ENCODE measurements at places on chromosomes 11 and 22.

- DNase-seq = no peak
Measured at GRCh38 chr11:83813296-83813695, 527.1 kb upstream of the CCDC90B start.

GRCh38 chr11:57751676-57752253 lies at the start of gene BTBD18:
Gene BTBD18 (minus strand): TSS chr11:57751819. CDS start chr11:57751188, 631 bp downstream.
- no peak for DNase-seq

- DNase-seq = no peak
Measured at GRCh38 chr11:36532941-36533601, 23.0 kb upstream of the TRAF6 start.

DNA sequence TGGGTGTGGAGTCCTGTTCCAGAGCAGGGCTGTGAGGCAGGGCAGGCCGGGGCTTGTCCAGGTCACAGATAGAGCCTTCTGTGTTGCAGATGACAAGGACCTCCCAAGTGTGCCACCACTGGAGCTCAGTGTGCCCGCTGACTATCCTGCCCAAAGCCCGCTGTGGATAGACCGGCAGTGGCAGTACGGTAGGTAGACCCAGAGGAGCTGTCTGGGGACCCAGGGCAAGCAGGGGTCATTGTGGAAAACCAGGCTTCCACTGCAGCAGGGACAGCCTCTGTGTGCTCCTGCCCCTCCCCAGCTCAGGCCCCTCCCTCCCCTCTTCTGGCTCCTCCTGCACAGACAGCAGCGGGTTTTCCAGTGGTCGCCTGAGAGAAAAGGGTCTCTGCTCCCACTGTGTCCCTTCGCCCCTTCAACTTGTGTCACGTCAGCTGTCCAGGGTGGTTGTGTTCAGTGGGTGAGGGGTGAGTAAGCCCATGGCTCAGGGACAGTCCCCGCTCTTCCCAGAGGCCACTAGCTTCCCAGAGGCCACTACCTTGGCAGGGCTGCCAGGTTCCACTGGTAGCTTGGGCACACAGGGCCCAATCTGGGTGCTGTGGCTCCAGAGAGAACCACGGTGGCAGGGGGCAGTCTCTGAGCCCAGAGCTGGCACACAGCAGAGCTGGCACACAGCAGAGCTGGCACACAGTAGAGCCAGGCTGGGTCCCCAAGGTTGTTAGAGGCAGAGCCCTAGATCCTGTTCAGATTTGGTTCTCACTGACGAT lies 78.4 kb downstream of the MED15 start:
- DNase-seq = no peak

GRCh38 chr22:28783786-28784671 lies 11.5 kb downstream of the CCDC117 start:
- no peak for DNase-seq

GRCh38 chr11:110311783-110312579 lies 15.6 kb upstream of the RDX start:
- DNase-seq = no peak

GRCh38 chr22:43390166-43390565 lies 21.6 kb upstream of the MPPED1 start:
- DNase-seq = no peak

GRCh38 chr11:87878373-87878825 lies 296.8 kb downstream of the RAB38 start:
- no peak for DNase-seq
